ENCODE measurements at places on chromosomes 3 and 15.

GRCh38 chr3:100776746-100777145 is 67.5 kb downstream of the TFG start:
- DNase-seq = no peak

GRCh38 chr15:70741107-70741531 is 22.2 kb downstream of the UACA start:
- no peak for DNase-seq

GRCh38 chr15:96977886-96978285 is 647.4 kb downstream of the NR2F2 start:
- DNase-seq = no peak

- DNase-seq = no peak
These were observed 82.7 kb upstream of the SOX2 start for GRCh38 chr3:181629029-181629428.

DNA sequence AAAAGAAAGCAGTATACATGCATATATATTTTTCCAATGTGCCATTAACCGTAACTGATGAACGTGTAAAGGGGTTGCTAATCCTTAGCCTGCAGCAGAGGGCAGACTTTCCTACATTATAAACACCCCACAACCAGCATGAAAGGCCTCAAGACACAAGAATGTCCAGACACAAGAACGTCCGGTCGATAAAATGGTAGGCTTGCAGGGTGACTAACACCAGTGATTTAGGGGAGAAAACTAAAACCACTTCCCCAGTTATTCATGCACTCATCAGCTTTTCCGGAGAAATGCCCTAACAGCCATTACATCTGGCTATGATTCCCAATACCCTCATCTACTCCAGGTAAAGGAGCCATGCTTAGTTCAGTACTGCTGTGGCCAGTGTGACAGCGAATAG is 57.4 kb downstream of the LRTM1 start:
- no peak for DNase-seq

Measured in stimulated activated CD8-positive, alpha-beta memory T cell treated with anti-CD3 and anti-CD28 coated beads, Interleukin-7, amount 100 ng/mL, for 1 hour (primary cell).